ENCODE measurements at places on chromosomes 1 and 21.

DNA sequence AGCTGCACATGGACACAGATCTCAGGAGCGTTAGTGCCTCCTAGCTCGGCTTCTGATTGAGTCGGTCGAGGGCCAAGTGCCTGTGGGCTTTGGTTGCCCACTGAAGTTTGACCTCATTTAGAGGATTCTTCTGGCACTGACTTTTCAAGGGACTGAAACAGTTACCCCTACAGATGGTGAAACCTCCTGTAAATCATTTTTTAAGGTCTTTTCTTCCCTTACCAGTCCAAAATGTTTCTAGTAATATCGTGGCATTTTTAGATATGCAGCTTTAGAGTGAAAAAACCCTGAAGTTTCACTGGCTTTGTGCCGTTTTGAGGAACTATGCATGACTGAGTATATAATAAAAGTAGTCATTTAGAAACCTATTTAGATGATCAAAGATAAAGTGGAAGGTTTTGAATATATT is 34.7 kb upstream of the L1TD1 start:
- DNase-seq = no peak

DNA sequence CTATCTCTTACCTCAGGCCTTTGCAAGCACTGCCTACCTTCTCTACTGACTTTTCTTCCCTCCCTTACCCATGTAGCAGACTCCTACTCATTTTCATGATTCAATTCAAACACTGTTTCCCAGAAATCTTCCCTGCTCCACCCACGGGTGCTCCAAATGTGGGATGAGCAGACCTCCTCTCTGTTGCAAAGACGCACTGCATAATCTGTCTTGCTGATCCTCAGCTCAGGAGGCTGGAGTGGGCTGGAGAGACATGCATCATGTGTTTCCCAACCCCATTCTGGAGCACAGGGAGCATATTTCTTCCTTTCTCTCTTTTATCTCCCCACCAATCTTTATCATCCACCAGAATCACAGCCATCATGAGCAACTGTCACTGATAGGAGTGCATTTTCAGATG is 459.9 kb upstream of the NFIA start:
- no peak for DNase-seq

GRCh38 chr1:224747578-224747977 is 131.5 kb downstream of the CNIH3 start:
- DNase-seq = peak; percentile 3

- no peak for DNase-seq
Measured at GRCh38 chr1:41622402-41622801, 137.9 kb upstream of the EDN2 start.

- peak; percentile 80 for DNase-seq
Measured at GRCh38 chr1:201895913-201896807, 7.5 kb downstream of the SHISA4 start.

- DNase-seq = no peak
Measured at GRCh38 chr21:25831300-25831960, 96.7 kb downstream of the GABPA start.

- no peak for DNase-seq
Measured at GRCh38 chr1:87336623-87337067, 8.0 kb downstream of the LMO4 start.

DNA sequence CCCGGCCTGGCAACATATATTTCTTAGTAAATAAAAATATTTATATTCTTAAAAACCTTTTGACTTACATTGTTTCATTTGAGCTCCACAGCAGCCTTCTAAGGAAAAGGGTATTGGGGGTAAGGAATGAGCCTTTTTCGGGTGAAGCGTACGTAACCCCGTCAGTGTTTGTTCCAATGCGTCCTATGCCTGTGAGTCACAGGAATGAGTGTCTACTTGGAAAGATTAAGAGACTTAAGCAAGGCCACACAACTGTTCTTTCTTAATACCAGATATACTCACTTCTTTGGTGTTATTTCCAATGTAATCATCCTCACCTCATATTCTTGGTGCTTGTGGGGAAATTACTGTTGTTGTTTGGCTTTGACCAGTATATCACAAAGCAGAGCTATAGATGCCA is 22.7 kb downstream of the WDTC1 start:
- no peak for DNase-seq

DNA sequence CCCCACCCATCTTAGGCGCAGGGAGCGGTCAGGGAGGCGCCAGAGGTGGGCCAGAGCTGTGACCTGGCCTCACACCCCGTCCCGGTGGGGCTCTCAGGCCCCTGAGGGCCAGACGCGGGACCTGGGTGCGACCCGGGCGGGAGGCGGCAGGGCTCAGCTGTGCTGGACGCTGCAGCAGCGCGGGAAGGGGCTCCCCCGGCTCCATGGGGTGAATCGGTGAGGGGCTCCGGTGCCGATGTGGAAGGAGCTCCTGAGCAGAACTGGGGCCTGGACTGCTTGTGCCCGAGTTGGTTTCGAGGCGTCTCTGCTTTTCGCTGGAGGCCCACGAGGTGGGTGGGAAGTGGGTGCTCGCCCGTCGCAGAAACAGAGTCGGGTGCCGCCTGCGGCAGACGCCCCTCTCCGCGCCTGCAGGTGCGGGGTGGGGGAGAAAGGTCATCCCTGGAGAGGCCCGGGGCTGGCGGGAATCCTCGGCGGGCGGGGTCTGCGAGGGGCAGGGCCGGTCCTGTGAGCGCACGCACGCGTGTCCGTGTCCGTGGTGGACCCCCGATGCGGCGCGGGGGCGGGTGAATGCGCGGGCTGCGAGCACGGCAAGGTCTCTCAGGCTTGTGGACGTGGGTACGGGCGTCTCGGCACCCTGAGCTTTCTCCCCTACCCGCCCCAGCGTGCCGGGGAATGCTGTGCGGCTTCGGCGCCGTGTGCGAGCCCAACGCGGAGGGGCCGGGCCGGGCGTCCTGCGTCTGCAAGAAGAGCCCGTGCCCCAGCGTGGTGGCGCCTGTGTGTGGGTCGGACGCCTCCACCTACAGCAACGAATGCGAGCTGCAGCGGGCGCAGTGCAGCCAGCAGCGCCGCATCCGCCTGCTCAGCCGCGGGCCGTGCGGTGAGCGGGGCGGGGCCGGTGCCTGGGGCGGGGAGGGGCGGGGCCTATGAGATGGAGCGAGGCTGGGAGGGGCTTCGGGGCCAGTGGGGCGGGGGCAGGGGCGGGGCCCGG is 20.4 kb downstream of the AGRN start:
- peak; percentile 59 for DNase-seq

Data from stimulated activated CD4-positive, alpha-beta T cell treated with anti-CD3 and anti-CD28 coated beads, Interleukin-15, amount 100 ng/mL, for 48 hours (primary cell).